ENCODE measurements at places on chromosomes 11 and 22.

GRCh38 chr11:62611705-62612365 lies 740 bp downstream of the EML3 start:
- peak; percentile 86 for DNase-seq

GRCh38 chr11:10308201-10308954 lies 3.5 kb downstream of the ADM start:
- DNase-seq, result no peak

GRCh38 chr11:44893846-44894617 lies 56.7 kb downstream of the TP53I11 start:
- DNase-seq, result peak; percentile 90

DNA sequence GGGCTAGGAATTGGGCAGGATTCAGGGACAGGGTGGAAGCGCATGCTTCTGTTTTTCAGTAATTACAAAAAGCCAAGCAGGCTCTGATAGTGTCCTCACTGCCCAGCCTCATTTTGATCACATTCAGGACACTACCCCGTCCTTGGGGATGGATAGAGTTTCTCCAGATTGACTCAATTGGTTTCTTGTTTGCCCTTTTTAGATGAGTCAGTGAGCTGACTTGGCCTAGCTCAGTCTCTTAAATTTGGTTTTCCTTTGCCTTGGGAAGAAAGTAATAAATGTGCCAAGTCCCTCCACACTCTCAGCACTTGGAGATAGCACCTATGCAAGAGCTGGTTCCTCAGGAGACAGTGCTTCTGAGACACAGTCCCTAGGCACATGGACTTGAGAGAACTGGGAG lies 25.5 kb downstream of the DKK3 start:
- DNase-seq, result no peak

DNA sequence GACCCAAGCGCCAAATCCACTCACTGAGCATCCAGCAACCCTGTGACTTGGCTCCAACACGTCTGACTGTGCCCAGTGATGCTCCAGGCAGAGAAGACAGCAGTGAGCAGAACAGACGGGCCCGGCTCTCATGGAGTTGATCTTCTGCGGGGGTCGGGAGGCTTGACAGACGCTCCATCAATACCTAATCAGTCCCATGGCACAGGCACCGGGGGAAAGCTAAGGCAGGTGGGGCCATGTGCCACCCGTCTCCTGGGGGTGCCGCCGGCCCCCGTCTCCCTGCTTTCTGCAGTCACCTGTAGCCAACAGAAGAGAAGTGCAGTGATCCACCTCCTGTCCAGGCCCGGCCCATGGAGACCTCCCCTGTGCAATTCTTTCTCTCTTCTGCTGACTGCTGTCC lies 47.5 kb downstream of the LINC01488 start:
- DNase-seq, result no peak

GRCh38 chr11:124889191-124890091 lies 8.2 kb downstream of the ROBO4 start:
- DNase-seq, result no peak

- DNase-seq, result no peak
Measured at GRCh38 chr11:96228910-96229309, 114.1 kb downstream of the MAML2 start.

DNA sequence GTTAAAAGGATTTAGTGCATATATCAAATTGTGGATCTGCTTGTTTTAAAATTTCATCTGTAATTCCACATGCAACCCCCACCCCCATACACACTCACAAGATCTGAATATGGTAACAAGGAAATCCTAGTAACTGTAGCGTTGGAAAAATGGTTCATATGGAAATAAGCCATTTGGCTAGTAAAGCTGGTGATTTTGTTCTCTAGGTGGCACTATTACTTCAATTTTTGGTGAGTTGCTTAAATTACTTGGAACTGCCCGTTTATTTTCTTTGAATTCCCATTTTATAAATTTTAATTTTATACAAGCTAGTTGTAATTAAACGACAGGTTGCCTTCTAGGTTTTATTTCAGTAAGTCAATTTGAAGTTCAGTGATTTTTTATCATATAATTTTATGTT lies 5.3 kb downstream of the BDNF start:
- DNase-seq, result peak; percentile 52

DNA sequence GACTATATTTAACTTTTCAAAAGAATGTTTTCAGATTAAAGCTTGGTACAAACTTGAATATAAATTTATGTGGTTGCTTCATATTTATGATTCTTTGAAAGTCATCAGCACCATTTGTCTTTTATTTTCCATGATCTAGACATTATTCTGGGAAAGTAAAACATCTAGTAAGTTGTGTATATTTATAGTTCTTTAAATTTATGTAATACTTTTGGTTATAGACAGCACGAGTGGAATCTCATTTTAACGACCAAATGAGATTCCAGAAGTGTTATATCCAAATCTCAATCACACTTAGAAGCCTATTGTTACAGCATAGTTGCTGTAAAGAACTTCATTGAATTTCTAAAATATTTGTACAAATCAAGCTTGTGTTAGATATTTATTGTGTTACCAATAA lies 212.3 kb downstream of the DDX10 start:
- no peak for DNase-seq

DNA sequence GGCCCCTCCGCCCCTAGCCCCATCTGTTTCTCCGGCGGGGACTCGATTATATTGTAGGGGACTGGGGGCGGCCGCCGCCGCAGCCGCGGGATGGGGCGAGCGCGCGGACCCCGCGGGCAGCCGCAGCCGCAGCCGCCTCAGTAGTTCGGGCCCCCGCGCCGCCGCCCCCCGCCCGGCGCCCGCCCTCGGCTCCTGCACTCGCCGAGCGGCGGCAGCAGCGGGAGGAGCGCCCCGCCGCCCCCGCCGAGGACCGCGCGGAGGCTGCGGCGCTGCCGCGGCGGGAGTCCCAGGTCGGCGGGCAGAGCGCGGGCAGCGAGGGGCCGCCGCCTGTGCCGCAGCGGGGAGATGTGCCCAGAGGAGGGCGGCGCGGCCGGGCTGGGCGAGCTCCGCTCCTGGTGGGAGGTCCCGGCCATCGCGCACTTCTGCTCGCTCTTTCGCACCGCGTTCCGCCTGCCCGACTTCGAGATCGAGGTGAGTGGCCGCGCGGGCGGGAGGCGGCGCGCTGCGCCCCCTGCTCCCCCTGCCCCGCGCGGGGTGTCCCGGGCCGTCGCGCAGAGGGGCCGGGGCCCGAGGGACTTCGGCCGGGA lies at the start of gene CECR2:
CECR2 (plus strand) TSS at position 22 of the 587 bp plus-strand sequence; CDS start at position 346, 324 bp downstream.
- DNase-seq, result peak; percentile 70

DNA sequence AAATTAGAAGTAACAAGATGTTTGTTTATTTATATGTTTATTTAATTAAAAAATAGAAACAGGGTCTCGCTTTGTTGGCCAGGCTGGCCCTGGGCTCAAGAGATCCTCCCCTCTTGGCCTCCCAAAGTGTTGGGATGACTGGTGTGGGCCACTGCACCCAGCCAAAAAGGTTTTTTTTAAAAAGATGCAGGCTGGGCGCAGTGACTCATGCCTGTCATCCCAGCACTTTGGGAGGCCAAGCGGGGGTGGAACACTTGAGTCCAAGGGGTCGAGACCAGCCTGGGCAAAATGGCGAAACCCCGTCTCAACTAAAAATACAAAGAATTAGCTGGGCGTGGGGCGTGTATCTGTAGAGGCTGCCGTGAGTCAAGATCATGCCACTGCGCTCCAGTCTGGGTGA lies 13.4 kb downstream of the DRD4 start:
- DNase-seq, result no peak

- DNase-seq, result no peak
Measured at GRCh38 chr11:126890561-126890960, 110.0 kb downstream of the KIRREL3 start.

- peak; percentile 87 for DNase-seq
Measured at GRCh38 chr22:35352214-35353111, 28.4 kb upstream of the HMOX1 start.

DNA sequence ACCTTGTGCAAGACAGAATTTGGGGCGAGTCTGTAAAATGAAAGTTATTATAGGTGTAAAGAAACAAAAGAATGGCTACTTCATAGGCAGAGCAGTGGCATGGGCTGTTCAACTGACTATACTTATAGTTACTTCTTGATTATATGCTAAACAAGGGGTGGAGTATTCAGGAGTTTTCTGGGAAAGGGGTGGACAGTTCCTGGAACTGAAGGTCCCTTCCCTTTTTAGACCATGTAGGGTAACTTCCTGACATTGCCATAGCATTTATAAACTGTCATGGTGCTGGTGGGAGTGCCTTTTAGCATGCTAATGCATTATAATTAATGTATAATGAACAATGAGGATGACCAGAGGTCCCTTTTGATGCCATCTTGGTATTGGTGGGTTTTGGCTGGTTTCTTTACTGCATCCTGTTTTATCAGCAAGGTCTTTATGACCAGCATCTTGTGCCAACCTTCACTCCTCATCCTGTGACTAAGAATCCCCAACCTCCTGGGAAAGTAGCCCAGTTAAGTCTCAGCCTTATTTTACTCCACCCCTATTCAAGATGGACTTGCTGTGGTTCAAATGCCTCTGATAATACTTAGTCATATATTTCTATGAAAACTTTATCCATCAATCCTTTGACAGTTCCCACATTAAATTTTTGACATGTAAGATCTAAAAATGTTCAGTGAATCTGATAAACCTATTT lies 118.6 kb downstream of the ARHGAP42 start:
- DNase-seq, result no peak

DNA sequence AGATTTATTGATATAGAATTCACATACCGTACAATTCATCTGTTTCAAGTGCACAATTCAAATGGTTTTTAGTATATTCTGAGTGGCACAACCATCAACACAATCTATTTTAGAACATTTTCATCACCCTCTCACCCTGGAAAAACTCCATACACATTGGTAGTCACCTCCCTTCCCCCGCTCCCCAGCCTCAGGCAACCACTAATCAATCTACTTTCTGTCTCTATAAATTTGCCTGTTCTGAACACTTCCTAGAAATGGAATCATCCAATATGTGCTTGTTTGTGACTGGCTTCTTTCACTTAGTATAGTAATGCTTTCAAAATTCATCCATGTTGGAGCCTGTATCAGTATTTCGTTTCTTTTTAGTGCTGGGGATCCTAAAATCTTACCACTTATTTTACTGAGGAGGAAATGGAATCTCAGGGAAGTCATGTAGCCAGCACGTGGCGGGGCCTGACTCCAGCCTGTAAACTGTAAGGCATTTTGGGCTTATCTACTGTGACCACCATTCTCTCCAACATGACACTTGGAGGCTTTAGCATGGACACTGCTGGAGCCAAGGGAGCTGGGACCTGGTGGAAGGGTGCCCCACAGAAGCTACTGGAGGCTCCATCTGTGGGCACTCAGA lies 905 bp upstream of the UCP3 start:
- DNase-seq, result no peak

DNA sequence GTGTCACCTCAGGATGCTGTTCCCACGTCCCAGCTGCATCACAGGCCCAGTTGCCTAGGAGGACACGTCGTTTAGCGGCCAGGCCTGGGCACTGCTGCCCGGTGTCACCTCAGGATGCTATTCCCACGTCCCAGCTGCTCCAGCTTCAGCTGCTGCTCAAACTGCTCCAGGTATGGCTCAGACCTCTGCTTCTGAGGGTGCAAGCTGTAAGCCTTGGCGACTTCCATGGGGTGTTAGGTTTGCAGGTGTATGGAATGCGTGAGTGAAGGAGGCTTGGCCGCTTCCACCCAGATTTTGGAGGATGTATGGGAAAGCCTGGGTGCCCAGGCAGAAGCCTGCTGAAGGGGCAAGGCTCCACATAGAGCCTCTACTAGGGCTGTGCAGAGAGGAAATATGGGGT lies 205.3 kb upstream of the B3GAT1 start:
- DNase-seq, result no peak

- no peak for DNase-seq
Measured at GRCh38 chr11:62654297-62654696, 1.2 kb upstream of the INTS5 start.

DNA sequence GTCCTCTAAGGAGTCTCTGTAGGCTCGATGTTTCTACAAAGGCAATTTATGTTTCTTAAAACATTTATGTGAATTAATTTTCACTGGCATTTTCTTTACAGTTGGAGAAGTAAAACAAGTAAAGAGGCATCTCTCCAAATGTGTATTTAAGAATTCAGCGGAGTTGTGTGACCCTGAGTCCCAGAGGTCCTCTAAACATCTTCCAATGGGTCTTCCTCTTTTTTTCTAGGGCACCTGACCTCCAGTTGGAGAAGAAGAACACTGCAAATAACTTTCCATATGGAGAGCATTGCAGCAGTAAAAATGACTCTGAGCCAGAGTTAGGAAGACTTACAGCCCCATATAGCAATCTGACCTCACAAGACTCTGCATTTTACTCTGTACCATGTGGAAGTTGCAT lies 480.5 kb upstream of the RAG2 start:
- no peak for DNase-seq

DNA sequence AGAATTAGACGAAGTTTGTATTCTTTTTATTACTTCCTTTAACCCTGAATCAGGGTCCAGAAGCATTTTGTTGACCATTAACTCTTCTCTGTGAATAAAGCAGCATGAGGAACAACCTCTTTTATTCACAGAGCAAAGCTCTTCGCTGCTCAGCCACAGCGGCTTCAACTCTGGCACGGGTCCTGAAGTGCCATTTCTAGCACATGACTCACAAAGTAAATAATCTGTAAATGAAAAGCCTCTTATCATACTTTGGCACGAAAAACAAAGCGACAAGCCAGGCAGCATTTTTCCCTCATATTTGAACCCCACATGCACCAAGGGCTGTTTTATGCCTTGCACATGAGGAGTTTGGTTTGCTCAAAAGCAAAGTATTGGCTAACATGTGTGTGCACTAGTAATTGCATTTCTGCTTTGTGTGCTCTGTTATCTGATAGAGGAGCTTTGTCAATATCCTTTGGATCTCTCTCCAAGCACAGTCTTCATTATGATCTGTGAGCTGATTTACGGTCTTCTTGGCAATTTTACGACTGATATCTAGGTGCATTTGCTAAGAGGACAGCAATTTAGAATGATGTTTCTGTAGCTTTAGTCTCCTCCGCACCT lies 33.0 kb upstream of the APOBEC3A start:
- DNase-seq, result no peak

DNA sequence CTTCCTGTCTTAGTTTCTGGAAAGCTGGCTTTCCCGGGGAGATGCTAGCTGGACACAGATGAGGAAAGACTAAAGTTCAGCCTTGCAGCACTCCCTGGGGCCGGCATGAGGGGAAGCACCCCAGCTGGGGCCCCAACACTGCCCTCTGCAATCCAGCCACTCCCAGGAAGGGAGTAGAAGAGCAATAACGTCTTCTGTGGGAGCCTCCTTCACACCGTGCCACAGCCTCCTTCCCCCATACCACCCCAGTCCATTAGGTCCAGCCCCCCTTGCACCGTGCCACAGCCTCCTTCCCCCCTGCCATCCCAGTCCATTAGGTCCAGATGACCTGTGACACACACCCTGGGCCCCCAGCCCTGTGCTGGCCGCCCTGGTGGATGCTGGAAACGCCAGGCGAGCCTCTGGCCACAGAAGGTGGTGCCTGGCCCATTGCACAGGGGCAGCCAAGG lies 44.1 kb upstream of the PRDM11 start:
- DNase-seq, result no peak
